ENCODE measurements at places on chromosomes 2 and 18.
A peak's percentile ranks its signal among the peaks of the same experiment; 100 is the strongest.

GRCh38 chr2:108910011-108910431, 79.0 kb downstream of the EDAR start:
- peak; percentile 2 for DNase-seq

- no peak for DNase-seq
Measured at GRCh38 chr2:163737190-163737439, 1.3 kb upstream of the FIGN start.

- no peak for DNase-seq
Measured at GRCh38 chr2:54665436-54665856, 58.0 kb upstream of the EML6 start.

DNA sequence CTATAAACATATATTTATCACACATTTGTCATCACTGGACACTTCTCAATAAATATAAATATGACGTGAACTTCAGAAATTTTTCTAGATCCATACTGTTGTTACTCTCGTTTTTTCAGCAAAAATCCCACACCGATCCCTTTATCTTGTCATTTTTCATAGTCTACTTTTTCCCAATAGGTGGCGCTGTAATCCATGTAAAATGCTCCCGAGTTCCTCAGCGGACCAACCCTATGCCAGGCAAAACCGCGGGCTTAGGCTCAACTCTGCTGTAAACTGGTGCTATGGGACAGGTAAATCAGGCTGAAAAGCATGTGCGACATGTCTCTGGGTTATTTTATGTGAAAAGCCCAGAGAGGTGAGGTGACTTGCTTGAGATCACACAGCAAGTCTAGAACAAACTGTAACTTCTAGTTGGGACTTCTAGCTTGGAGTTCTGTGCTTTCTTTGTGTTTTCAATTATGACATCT, 104.0 kb downstream of the COBLL1 start:
- peak; percentile 2 for DNase-seq

- no peak for DNase-seq
Measured at GRCh38 chr2:237898057-237898414, 38.6 kb downstream of the RAMP1 start.

GRCh38 chr2:113183264-113183663, 9.5 kb downstream of the PSD4 start:
- DNase-seq, result no peak

- DNase-seq, result no peak
Measured at GRCh38 chr2:235508371-235509160, 14.7 kb downstream of the AGAP1 start.

DNA sequence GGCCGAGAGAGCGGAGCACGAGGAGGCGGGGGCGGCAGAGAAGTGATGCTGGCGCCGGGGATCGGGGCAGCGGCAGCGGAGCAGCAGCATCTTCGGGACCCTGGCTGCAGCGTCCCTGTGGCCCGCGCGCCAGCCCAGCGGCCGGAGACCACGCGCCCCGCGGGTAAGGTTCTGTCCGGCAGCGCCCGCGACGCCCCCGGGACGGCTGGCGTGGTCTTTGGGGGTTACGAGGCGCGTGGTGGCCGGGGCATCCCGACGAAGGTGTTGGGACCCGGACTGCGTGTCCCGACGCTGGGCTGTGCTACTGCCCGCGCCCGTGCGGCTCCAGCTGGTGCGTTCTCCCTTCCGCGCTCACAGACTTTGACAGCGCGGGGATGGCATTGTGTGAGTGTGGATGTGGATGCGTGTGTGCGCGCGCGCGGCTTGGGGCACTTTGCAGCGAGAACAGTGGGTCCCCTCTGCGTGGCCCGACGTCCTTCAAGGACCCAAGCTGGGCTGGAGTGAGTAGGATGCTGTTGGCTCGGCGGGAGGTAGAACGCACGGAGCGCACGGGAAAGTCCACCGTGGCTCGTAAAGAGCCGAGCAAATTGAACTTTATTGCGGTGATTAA, 405.0 kb downstream of the XIRP2 start:
- no peak for DNase-seq

- DNase-seq, result no peak
Measured at GRCh38 chr2:61268249-61268648, 106.3 kb downstream of the C2orf74 start.

DNA sequence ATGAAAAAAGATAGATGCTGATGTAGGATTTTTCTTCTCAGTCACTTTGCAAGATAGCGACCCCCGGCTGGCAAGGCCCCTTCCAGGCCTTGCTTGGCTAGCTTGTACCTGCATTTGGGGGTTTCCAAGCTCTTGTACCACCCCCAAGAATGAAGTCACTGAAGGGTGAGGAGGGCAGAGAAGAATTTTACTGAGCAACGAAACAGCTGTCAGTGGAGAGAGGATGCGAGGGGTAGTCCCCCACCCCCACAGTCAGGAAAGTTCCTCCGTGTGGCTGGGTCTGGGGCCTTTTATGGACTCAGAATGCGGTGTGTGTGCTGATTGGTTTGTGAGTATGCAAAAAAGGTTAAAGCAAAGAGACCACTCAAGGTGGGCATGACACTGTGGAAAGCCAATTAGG, 382.0 kb downstream of the GPD2 start:
- DNase-seq, result no peak

- no peak for DNase-seq
Measured at GRCh38 chr2:176781570-176782217, 430.9 kb upstream of the HNRNPA3 start.

GRCh38 chr18:56702946-56703345, 51.8 kb downstream of the WDR7 start:
- no peak for DNase-seq

DNA sequence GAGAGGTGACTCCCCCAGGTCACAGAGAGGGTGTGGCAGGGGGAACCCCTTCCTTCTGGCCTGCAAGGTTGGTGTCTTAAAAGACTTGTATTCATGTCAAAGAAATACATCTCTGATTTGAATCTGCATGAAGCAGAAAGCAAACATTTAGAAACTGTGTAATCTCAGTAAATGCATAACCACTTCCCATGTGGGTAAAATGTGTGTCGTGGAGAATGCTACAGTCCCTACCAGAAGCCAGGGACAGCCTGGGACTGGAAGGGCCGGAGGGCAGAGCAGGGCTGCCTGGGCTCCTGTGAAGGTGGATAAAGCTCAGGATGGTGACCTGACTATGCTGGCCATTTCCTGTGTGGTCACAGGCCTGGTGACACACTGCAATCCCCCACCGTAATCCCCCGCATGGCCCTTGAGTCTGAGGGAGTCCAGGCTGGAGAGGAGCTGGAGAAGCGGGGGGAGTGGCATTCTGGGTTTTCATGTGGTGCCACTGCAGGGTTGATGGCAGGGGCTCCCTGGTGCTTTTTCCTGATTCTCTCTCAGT, 102.2 kb downstream of the LRRC30 start:
- no peak for DNase-seq

GRCh38 chr2:19868224-19868623, 33.6 kb downstream of the TTC32 start:
- no peak for DNase-seq

- DNase-seq, result no peak
Measured at GRCh38 chr2:51662187-51662586, 630.3 kb upstream of the NRXN1 start.

- DNase-seq, result no peak
Measured at GRCh38 chr2:130766711-130767407, 11.5 kb downstream of the AMER3 start.

- no peak for DNase-seq
Measured at GRCh38 chr18:50569930-50570329, 10.0 kb downstream of the MAPK4 start.

DNA sequence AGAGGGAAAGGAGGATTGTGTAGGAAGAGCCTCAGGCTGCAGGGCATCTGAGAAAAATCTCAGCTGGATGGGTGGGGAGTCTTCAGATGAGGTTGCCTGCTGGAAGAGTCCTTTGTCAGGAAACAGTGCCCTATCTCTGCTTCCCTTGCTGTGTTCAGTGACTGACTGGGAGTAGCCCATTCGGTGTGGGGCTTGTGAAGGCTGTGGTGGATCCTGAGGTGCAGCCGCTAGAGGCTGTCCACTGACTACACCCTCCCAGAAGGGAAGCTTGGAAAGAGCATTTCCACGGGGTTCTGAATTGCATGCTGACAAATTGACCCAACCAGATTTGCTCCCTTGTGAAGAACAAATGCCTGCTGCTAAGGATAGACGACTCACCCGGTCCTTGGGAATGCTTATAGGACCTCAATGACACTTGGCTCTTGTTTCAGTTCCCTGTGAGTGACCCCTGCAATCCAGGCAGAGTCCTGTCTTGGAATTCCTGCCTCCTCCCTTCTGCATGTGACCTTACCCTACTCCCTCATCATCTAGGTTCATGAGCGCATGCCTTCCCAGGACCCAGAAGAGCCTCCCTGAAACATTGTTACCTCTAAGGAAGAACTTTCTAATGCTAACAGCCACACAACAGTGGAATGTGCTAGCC, 109.7 kb upstream of the FAM136A start:
- no peak for DNase-seq

DNA sequence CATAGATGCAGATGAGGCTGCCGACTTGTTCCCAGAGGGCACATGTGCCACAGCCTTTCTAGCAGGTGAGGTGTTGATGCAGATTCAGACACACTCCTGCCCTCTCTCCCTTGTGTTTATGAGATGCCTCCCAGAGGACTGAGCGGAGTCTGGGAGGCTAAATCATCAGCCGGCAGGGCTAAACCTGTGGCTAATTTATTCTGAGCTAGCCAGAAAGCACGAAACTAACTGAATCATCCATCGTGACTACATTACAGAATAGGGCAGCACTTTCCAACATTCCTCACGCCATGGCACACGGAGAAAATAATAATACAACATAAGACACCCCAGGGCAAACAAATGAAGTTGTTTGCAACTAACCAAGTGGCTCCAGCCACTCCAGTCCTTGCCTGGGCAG, 101.7 kb upstream of the FZD7 start:
- no peak for DNase-seq

GRCh38 chr2:8089596-8089995, 592.3 kb upstream of the ID2 start:
- DNase-seq, result no peak

DNA sequence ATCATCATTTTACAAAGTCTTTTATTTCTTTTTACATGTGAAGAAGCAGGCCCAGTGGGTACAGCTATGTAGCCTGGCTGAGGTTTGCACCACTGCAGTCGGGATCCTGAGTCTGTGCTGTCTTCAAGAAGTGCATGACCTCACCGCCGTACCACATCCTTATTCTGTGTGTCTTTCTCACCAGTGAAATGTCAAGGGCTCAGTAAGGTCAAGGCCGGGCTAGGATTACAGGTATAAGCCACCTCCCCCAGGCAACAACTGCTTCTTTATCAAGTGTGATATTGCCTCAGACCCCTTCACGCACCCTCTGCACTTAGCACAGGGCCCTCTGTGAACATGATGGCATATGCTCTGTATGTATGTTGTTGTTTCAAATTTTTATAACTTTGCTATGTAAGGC, 76.7 kb downstream of the PIEZO2 start:
- DNase-seq, result no peak

GRCh38 chr18:32730620-32731091, 42.2 kb downstream of the KLHL14 start:
- no peak for DNase-seq

- no peak for DNase-seq
Measured at GRCh38 chr2:224350703-224351102, 51.2 kb downstream of the FAM124B start.

DNA sequence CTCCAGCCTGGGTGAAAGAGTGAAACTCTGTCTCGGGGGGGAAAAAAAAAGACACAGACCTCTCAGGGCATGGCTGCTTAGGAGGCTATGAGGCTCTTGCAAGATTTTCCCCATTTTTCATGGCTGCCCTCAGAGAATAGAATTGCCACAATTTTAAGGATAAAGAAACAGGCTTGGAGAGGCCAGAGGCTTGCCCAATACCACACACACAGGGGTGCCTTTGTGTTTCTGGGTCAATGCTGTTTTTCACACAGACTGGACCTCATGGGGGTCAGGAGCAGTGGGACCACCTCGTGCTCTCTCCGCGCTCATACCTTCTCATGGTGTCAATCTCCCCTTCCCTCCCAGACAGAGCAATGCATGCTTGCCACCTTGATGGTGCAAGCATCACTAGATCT, 65.4 kb upstream of the ST3GAL5 start:
- DNase-seq, result no peak

- no peak for DNase-seq
Measured at GRCh38 chr18:57589161-57589560, 2.7 kb upstream of the FECH start.

DNA sequence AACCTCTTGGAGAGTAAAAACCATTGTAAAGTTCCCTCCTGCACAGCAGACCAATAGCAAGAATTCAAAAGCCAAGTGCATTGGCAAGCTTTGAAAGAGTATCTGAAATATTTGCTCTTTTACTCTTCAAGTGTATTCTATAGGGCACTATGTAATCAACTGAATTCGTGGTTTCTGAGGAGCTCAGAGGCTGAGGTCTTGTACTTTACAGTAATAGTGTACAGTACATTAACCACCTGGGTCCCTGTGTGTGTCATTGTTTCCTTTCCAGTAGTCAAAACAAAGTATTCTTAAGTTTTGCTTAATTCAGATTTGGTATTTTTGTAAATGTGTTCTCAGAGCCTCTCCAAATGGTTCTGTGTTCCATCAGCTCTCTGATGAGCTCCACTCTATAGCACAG, 769.7 kb downstream of the LRRTM4 start:
- no peak for DNase-seq

DNA sequence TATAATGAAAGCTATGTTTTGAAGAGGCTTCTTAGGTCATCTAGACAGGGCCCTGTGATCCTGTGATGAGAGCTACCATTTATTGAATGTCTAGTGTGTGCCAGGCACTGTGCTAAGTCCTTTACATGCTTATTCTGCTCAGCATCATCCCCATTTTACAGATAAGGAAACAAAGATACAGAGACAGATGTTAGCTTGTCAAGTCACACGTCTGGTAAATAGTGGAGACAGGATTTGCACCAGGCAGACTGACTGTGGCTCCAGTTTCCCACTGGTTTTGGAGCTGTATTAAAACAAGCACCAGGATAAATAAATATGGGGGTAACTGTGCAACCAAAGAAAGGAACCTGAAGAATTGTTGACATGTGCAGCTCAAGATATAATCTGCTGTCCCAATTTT, 19.2 kb upstream of the EML6 start:
- no peak for DNase-seq

DNA sequence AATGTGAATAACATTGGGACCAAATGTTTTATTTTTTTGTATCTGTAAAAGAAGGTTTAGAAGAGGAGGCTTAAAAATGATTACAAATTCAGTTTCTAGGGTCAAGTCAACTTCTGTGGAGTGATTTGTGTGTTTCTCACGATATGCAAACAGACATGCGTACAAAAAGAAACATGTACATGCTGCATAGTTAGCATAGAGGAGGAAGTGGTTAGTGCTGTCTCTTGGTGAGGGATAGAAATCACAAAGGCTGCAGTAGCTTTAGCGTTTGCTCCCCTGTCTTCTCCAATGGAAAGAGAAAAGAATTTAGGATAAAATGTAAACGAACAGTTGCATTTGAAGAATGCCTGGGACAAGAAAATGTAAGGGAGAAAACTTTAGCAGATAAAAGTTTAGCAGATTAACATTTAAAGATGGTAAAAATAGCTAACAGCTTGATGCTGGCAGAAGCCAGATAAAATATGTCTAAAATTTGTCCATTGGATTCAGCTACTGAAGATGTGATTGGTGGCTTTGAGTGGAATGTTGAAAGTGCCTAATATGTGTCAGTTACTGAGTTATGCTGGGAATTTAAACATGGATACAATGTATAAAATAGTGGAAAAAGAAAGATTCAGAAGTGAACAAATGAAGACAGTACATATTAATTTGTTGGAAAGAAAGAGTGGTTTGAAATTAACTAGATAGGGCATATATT, 44.9 kb downstream of the MALT1 start:
- peak; percentile 8 for DNase-seq

All from GM12891 (cell line).